Stimulated activated CD8-positive, alpha-beta memory T cell treated with anti-CD3 and anti-CD28 coated beads, Interleukin-4, amount 100 ng/mL, for 4 hours (primary cell): ENCODE measurements at places on chromosomes 3 and 15.

GRCh38 chr3:113035387-113035982, 44.7 kb downstream of the GTPBP8 start:
- no peak for DNase-seq

GRCh38 chr3:178482981-178483380, 53.3 kb upstream of the KCNMB2 start:
- DNase-seq: no peak

GRCh38 chr3:13197795-13198194, 124.6 kb upstream of the IQSEC1 start:
- DNase-seq: no peak

- DNase-seq: no peak
Observed at GRCh38 chr3:135272026-135272669, 477.1 kb downstream of the EPHB1 start.

DNA sequence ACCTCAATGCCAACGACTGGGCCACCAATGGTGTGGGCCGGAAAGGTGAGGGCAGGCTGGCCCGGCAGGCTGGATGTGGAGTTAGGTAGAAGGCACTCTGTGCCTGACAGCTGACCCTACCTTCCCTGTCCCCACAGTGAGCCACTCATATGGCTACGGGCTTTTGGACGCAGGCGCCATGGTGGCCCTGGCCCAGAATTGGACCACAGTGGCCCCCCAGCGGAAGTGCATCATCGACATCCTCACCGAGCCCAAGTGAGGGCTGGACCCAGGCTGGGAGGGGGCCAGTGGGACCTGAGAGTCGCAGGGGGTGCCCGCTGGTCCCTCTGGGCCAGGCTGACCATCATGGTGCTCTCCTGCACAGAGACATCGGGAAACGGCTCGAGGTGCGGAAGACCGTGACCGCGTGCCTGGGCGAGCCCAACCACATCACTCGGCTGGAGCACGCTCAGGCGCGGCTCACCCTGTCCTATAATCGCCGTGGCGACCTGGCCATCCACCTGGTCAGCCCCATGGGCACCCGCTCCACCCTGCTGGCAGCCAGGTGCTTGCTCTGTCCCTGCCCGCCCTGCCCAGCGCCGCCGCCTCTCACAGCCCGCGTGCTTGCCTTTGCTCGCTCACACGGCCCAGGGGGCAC, 4.5 kb upstream of the FES start:
- no peak for DNase-seq

DNA sequence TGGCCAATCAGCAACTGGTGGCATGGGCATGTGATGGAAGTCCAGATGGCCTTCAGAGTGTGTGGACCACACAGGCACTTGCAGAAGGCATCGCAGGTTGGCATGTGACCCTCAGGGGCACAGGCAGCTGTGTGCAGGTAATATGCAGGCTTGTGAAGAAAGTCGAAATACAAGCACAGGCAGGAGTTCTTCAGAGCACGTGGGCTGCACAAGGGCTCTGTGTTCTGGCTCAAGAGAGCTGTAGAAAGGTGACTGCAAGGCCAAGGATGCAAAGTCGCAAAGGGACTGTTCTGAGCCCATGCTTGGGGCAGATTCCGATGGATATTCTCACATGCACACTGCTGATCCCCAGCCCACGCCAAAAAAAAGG, 8.3 kb downstream of the LRRC2 start:
- no peak for DNase-seq

GRCh38 chr15:56917652-56918045, 795 bp upstream of the TCF12 start:
- DNase-seq: no peak
